ENCODE measurements at places on chromosomes 2 and 18.

DNA sequence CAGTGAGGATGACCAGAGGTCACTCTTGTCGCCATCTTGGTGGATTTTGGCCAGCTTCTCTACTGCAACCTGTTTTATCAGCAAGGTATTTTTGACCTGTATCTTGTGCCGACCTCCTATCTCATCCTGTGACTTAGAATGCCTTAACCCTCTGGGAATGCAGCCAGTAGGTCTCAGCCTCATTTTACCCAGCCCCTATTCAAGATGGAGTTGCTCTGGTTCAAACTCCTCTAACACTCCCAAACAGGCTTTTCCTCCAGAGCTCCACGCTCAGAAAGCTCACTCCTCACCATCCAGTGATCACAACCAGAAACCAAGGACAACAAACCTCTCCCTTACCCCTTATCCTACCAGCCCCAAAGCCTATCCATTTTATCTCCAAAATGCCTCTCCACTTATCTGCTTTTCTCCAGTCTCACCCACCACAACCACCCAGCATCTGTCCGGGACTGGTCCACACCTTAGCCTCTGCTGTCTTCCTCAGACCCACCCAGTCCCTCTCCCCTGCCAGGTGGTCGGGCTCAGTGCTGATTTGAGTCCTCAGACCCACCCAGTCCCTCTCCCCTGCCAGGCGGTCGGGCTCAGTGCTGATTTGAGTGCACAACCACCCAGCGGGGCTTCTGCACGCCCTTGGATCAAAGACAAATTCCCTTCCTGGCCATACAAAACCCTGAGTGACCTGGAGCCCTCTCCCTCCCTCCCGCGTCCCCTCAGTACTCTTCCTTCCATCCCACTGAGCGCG lies 11.7 kb upstream of the SMAD7 start:
- no peak for DNase-seq

DNA sequence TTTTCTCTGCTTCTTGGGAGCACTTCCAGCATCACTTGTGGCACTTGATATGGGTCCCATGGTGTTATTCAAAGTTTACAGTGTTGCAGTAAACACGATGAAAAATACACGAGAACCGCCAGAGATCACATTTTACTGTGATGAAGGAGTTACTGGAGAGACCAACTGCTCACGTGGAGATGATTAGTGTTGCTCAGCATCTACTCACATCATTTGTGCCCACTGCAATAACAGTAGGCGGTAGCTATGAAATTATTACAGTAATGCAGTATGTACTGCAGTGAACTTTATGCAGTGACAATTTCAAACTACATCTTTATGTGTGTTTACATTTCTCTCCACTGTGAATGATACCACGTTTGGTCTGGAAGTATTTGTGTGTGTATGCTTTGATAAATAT lies 93.5 kb downstream of the SLC4A3 start:
- no peak for DNase-seq

GRCh38 chr2:236663287-236664101 lies 93.9 kb downstream of the ACKR3 start:
- DNase-seq: no peak

DNA sequence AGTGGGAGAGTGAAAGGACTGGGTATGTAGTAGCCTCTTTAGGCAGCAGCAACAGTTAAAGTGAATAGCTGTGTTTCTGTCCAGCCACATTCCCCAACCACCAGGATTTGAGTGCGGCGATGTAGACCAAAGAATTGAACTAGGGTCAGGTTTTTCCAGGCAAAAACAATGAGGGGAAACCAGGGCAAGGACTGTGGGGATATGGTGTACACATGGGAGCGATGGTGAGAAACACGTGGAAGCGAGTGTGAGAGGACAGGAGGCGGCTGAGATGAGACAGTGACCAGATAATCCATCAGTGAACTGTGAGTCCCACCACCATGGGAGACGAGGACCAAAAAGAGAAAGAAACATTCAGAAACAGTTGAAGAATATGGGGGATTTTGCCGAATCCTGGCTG lies 409.5 kb downstream of the TSN start:
- no peak for DNase-seq

DNA sequence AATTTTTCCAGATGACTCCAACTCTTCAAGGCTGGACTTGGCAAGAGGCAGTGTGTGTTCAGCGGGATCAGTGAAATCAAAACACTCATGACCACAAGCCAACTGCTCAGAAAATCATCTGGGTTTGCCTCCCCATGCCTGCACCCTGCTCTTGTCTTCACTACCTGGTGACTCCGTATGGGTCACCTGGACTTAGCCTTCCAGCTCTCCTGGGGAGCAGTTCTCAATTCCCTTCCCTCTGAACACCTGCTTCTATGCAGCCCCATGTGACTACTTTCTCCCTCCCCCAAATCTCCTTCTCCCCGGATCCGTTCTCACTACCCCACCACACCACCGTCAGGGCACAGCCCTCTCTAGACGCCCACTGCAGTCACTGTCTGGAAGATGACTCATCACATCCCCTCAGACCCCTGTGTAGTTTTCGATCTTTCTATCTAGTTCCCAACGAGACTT lies 130.2 kb upstream of the ID2 start:
- DNase-seq: no peak

DNA sequence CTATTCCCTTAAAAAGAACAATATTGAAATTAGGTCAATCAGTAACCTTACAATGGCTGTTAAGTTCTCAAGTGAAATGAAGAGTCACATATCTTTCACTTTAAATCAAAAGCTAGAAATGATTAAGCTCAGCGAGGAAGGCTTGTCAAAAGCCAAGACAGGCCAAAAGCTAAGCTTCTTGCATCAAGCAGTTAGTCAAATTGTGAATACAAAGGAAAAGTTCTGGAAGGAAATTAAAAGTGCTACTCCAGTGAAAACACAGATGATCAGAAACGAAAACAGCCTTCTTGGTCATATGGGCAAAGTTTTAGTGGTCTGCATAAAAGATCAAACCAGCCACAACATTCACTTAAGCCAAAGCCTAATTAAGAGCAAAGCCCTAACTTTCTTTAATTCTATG lies 402.6 kb upstream of the ZEB2 start:
- no peak for DNase-seq

GRCh38 chr2:38066421-38067115 lies 9.4 kb downstream of the CYP1B1 start:
- no peak for DNase-seq

DNA sequence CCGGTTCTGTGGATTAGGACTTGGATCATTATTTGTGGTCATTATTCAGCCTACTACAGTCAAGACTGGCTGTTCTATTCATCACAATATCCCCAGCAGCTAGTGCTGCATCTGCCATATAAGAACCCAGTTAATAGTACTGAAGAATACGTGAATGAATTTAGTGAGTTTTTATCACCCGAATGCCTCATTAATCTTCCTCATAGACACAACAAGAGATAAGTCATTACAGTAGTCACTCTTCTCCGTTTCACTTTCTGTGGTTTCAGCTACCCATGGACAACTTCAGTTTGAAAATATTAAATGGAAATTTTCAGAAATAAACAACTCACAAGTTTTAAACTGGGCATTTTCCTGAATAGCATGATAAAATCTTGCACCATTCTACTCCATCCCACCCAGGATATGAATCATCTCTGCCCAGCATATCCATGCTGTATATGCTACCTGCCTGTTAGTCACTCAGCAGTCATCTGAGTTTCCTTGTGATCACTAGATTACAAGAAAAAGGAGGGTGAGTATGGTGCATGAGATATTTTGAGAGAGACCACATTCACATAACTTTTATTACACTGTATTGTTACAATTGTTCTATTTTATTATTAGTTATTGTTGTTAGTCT lies 363.7 kb upstream of the CHAC2 start:
- no peak for DNase-seq

GRCh38 chr2:160826496-160826895 lies 332.9 kb upstream of the RBMS1 start:
- no peak for DNase-seq

DNA sequence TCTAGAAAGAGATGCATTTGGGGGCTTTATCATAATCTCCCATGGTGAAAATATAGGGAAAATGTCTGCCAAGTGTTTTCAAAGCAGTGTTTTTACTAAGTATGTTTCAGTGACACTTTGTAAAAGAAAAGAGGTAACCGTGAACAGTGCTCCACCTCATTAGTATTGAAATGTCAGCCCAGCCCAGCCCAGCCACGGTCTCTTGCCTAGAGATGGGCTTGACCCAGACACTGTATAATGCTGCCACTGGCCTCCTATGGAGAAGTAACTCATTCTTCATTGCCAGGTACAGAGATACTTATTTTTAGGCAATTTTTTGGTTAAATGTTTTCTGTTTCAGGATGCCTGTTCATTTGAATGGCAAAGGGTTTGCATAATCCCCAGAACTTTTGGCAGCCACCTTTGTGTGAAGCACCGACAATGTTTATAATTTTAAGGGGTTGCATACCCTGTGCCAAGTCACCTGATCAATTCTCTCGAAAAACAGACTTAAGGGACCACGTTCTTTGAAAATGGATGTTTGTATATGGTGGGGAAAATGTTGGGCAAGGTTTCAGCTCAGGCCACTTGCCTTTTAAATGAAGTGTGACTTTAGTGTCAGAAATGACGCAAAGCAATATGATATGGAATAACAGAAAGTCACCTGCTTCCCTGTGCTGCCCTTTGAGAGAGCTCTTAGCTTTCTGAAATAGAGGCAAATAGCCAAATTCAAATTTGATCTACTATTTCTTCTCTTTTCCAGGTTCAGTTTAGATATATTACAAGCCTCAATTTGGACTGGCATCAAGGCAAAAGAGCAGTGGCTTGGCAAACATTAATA lies 314.5 kb upstream of the RGPD4 start:
- DNase-seq: no peak

DNA sequence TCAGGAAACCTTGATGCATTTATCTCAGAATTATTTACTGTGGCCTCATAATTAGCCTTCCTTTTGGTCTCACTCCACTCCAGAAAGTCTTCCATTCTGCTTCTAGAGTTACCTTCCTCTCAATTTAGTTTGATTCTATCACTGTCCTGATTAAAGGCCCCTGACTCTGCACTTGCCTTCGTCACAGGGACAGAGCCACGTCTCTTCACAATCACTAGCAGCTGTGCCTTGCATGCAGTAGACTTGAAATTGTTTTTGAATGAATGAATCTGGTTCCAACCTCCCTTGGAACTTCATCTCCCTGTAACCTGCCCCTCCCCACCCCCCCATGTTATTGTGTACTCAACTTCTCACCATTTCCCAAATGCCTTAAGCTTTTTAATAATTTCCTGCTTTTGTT lies 52.4 kb downstream of the OSBPL6 start:
- no peak for DNase-seq

DNA sequence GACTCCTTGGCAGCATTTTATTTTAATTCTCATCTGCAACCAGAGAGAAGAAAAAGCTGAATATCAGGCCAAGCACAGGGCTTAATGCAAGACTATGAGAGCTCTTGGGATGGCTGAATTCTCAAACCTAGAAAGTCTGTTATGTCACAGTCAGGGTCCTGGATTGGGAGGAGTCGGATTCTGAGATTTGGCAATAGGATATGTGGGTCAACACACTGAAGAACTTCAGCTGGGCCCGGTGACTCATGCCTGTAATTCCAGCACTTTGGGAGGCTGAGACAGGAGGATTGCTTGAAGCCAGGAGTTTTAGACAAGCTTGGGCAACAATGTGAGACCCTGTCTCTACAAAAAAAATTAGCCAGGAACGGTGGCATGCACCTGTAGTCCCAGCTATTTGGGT lies 102.4 kb downstream of the COL3A1 start:
- DNase-seq: no peak

DNA sequence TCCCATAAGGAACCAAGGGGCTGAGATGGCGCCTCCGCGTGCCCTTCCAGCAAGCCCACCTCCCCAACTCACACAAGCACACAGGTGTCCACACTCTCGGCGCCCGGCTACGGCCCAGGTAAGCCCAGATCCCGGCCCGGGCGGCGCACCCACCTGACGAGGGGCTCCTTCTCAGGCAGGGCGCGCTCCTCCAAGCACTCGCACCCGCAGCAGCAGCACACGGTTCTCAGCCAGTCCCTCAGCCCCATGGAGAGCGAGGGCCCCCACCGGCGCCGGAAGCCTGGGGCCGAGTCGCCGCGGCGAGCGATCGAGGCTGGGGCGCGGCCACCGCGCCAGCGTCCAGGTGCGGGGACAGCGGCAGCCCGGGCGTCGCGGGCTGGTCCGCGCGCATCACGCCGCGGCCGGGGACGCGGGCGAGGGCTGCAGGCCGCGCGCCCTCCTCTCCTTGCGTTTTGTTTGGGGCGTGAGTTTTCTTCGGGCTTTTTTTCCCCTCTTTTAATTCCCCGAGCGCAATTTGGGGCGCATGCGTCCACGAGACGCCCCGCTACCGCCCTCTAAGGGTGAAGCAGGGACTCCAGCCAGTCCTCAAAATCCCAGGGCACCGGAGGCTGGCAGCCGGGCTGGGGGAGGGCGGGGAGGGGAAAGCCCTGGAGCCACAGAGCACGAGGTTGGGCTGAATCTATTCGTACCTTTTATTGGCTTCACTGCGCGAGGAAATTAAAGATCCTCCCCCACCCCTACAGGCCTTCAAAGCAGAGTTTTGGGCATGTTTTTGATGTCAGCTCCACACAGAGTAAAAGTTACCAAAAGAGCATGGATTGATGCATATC lies at the start of gene MREG:
MREG (minus strand) TSS at position 472 of the 830 bp plus-strand sequence; CDS start at position 248, 224 bp downstream.
- peak; percentile 79 for DNase-seq

GRCh38 chr2:20451761-20452499 lies 5.1 kb downstream of the RHOB start:
- no peak for DNase-seq

DNA sequence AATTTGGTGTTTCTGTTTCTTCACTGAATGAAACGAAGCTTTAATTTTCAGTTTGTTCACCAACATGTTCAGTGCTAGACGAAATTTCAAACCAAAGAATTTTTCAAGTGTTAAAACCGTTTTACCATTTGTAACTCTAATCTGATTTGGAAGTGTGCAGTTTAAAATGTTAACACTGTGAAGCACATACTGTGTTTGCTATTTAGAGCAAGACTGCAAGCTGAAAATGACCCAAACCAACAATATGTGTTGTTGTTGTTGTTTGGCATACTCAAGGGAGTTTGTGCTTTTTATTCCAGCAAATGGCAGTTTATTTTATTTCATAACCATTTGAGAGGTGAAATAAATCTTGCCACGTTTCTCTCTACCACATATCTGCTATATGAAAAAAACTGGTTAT lies 128.4 kb upstream of the CDH7 start:
- no peak for DNase-seq

- DNase-seq: no peak
Measured at GRCh38 chr2:127048618-127048935, 58.4 kb downstream of the BIN1 start.

GRCh38 chr2:182818925-182819324 lies 47.5 kb downstream of the FRZB start:
- DNase-seq: no peak
